ENCODE measurements at places on chromosomes 1 and 21.

DNA sequence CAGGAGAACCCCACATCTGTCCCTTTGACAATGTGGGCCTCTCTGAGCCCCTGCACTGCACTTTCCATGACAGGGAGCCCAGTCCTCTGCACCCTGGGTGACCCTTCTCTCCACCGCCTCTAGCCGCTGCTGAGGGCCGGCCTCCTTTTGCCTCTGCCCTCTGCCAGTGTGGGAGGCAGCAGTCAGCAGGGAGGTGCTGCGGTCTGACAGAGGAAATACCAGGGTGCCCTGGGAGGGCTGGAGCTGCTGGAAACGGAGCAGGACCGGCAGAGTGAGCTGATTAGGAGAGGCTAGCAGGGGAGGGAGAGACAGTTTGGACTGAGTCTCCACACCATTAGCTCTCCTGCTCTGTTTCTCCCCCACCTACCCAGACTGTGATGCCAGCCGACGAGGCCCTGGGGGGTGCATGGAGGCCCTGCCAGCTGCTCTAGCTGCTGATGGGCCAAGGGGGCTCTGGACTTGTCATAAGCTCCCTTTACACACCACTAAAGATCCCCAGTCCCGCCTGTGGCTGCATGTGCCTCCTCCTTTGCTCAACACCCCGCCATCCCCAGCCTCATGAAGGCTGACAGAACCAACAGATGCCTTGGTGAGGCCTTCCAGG is 171.1 kb upstream of the KLHDC7A start:
- DNase-seq = no peak

DNA sequence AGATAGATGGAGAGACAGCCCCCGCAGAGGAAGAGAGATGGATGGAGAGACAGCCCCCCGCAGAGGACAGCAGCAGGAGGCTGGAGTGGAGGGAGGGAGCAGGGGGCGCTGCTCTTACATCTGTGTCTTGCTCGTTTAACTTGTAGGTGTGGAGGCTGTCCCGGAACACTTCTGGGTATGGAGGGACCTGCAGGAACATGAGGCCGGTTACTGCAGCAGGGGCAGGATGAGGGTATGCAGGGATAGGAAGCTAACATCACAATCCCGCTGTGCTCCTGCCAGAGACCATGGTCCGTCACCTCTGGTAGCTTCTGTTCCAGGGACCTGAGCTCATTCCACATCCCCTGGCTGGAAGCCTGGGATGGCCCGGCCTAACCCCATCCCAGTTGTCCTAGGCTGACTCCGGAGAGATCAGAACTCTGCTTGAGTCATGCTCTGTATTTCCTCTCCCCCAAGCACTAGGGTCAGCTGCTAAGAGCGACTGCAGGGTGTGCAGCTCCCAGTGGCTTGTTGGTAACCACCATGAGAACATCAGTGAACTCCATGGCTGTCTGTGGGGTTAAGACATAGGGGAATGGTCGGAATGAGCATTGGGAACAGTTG is 36.7 kb upstream of the GOLT1A start:
- DNase-seq = no peak

DNA sequence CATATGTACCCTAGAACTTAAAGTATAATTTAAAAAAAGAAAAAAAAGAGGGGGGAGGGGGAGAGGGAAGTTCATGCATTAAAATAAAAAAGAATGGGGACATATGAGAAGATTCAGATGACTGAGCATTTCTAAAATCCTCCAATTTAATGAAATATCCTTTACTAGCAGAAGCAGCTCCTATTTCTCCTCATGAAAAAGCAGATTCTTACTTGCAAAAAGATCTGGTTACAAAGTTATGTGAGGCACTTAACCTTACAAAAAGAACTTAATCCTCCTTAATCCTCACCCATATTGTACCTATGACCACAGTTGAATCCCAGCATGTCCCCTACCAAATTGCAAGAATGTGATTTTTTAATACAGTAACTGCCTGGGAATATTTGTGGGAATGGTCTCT is 298.5 kb downstream of the SRGAP2C start:
- no peak for DNase-seq

DNA sequence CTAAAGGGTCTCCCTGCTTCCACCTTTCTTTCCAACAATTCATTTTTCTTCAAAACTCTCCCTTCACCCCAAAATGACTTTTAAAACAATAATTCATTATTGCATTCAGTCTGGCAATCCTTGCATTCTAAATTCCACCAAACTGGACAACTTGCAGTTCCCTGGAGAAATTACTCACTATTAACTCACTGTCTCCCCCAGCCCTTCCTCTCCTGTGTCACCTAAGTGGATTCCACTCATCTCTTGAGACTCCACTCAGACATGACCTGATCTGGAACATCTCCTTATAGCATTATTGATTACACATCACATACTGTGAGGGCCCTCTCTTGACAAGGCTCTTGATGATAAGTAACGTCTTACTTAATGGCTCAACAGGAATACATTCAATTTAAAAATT is 257.1 kb downstream of the BRINP2 start:
- no peak for DNase-seq

- DNase-seq = no peak
These were observed 92.3 kb downstream of the CTH start for GRCh38 chr1:70503358-70503757.

GRCh38 chr1:218660678-218661053 is 315.5 kb downstream of the TGFB2 start:
- peak; percentile 86 for DNase-seq

GRCh38 chr1:169048043-169048442 is 58.4 kb upstream of the ATP1B1 start:
- DNase-seq = no peak

DNA sequence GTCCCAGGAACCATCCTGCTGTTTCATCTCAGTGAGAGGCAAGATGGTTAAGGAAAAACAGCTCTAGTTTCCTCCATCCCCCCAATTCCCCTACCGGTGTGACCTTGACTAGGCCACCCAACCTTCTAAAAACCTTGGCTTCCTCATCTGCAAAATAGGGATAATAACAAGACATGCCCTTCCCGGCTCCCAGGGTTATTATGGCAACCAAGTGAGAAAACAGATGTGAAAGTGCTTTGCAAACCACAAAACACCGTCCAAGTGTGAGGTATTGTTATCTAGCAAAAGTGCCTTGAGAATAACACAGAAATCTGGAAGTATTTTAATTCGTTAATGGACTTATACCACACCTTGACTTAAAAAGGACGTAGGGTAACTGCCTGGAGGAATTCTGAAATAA is 62.7 kb downstream of the ITPKB start:
- DNase-seq = no peak

DNA sequence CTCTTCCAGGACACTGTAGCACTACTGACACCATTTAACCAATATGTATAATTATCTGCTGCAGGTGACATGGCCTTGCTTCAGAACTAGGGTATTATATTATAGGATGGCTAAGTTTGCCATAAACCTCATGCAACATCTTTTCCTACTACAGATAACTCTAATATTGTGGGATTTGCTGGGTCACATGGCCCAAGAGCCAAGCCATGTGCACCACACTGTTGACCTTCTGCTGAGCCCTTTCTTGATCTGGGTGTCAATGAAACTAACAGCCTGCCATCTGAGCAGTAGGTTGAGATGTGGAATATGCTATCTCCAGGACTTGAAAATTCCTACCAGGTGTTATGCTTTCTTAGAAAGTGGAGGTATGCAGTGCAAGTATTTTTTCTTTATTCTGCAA is 2291.1 kb downstream of the MRPL39 start:
- no peak for DNase-seq

DNA sequence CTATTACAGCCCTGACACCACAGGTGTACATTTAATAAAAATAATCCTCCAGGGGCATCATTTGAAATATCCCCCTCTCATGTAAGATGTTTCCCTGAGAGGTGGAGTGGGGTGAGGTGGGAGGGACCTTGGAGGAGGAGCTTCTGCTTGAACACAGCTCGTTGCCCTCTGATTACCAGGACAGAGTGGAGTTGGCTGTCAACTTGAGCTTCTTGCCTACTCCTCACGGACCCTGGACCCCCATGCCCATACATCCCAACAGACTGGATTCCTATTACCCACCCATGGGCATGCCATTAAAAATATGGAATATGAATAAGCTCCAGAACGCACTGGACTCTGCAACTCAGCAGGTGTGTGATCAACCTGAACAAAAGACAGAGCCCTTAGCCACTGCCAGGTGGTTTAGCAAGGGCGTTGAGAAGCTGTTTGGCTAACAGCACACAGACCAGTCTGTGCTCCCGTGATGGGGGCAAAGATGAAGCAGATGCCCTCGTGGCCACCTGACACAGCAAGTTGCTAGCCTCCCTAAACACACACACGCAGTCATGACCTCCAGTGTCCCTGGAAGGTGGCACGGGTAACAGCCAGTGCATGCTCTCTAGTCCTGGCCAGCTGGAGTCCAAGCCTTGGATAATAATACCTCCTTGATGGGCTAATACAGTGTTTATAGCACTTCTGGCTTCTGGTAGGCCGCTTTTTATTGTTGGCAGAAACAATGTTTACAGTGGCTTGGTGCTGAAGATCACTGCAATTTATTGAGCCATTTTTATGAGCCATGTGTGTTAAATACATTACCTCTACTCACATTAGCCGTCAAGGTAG is 155.0 kb downstream of the TOMM20 start:
- no peak for DNase-seq

DNA sequence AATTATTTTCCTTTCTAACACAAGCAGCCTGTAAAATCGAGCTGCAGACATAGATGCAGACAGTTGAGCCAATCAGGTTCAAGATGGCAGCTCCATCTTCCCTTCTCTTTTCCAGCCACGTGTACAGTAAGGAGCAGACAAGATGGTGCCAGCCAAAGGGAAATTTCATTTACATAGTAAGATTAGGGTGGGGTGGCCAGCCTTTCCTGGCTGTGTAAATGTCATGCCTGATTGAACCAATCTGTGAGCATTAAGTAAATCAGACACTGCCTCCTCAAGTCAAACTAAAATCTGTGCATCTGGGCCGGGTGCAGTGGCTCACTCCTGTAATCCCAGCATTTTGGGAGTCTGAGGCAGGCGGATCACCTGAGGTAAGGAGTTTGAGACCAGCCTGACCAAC is 60.2 kb downstream of the TBCE start:
- DNase-seq = no peak

GRCh38 chr21:29748391-29749167 is 191.2 kb downstream of the GRIK1 start:
- DNase-seq = peak; percentile 2

DNA sequence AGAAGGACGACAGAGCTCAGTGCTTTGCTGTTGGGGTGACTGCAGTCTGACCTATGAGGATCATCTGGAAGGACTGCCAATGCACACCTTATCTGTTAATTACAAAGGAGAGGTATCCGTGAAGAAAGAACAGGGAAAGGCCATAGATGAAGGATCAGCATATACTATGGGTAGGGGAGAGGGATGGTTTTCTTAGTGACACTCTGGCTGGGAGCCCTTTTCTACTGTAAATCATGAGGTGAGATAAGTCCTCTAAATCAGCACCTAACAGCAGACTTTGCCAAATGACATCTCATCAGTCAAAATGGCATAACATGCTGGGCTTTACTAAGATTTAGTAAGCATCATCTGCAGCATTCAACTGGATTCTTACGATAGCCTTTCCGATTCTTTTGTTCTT is 100.0 kb downstream of the PLPPR5 start:
- no peak for DNase-seq

- DNase-seq = no peak
These were observed 251.8 kb downstream of the CRB1 start for GRCh38 chr1:197519741-197520334.

DNA sequence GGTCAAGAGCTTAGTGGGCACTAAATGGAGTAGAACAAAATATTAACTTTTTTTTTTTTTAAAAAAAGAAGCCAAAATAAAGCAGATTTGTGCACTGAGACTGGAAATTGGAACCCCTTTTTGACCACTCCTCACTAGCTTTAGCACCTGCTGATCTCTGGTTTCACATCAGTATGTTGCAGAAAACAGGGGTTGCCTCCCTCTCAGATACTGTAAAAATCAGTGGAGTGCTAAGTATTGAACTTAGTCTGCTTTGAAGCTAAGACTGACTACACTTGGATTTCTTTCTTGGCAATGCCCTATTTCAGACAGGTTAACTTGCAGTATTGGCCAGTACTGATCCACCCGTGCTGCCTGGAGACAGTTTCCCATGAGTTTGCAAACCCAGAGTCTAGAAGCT is 2.7 kb upstream of the KIAA0040 start:
- DNase-seq = no peak

DNA sequence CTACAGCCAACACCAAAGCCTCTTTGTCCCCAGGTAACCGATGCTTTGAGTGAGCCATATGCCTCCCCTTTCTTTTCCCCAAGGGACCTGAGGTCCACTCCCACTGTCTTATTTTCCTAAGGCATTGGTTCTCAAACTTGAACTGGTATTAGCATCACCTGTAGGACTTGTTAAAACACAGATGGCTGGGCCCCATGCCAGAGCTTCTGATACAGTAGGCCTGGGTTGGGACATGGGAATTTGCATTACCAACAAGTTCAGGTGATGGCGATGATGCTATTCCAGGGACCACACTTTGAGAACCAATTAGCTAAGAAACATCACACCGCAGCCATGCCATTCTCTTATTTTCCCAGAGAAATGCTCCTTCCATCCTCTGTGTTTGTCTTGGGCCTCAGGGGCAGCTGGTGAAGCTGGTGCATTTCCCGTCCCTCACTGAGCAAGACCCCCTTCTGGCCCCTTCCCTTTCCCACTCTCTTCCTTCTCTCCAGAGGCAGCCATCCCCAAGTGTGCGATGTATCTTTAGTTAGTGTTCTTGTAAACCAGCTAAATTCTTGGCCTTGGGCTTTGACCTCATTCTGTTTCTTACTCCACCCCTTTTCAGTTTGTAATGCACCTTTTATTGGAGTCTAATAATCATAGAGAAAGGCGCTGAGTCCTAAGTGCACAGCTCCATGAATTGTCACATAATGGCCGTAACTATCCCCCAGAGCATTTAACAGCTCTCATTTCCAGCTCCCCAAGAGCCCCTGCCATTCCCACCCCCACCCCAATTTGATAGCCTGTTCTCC is 14.2 kb upstream of the TTC22 start:
- DNase-seq = no peak

DNA sequence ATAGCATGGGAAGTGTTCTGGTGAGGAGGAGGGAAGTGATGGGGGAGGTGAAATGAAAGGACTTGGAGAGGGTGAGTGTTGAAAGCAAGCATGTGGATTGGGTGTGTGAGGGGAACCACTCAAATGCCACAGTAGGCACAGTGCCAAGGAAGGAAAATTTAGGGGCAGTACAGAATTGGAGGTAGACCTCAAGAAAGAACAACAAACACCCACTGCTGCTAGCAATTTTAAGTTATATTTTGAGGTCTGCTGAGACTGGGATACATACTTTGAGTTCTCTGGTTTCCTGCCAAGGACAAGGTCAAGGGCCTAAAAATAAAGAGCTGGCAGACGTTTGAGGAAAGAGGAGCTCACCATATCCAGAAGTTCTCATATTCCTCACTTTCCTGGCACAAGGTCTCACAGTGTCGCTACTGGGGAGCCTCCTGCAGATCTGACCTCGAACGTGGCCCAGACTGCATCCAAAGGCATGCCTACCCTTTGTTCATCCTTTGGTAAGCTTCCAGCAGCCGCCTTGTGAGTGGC is 104.0 kb downstream of the BRINP2 start:
- peak; percentile 33 for DNase-seq

DNA sequence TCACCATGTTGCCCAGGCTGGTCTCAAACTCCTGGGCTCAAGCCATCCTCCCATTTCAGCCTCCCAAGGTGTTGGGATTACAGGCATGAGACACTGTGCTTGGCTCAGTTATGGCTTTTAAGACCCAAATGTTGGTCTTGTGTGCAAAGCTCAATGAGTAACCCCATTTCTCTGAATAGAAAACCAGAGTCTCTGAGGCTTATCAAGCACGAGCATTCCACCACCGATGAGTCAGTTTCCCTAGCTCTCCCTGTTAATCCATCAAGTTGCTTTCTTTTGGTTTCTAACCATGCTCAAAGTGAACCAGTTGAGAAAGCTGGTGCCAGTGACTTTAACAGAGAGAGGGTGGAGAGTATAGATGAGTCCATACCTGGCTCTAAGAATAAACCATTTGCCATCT is 350.9 kb upstream of the ADGRL2 start:
- no peak for DNase-seq

Data from retinal pigment epithelial cell (primary cell).